Activated T-cell treated with anti-CD3 and anti-CD28 coated beads, Interleukin-2, amount 50 U/mL, for 72 hours (primary cell): ENCODE measurements at places on chromosomes 6 and 20.
A peak's percentile ranks its signal among the peaks of the same experiment; 100 is the strongest.

- DNase-seq = no peak
These were observed 7.2 kb upstream of the IL20RA start for GRCh38 chr6:137051790-137052472.

GRCh38 chr20:53981752-53982437, 88.5 kb downstream of the BCAS1 start:
- DNase-seq = peak; percentile 51

- DNase-seq = no peak
These were observed 187.5 kb upstream of the MARCKS start for GRCh38 chr6:113669606-113670005.

GRCh38 chr6:54935739-54936138, 89.2 kb downstream of the FAM83B start:
- DNase-seq = no peak

- no peak for DNase-seq
These were observed 359.3 kb downstream of the SYNE1 start for GRCh38 chr6:152277826-152278329.

DNA sequence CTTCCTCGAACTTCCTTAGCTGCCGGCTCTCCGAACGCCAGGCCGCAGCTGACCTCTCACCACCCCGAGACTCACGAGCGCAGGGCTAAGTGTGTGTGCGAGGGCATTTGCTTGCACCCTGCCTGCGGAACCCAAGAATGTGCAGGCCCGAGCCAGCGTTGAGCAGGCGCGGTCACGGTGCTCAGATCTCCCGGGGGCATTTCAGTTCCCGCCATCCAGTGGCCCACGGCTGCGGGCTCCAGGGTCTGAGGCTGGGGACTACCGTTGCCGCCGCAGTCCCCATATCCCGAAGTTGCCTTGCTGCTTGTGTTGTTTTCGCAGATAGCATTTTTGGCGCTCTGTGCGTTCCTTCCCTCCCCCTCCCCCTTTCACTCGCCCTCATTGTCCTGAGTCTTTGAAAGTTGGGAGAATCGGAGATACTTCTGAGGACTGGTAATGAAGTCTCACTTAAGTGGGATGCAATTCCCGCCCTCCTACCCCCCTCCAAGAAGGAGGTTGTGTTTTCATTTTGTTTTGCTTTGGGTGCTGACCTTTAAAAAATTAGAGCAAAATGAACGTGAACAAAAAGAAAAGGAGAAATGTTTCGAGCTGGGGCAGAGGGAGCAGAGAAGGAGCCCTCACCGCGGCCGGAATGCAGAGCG, 1.7 kb downstream of the NR2E1 start:
- no peak for DNase-seq

DNA sequence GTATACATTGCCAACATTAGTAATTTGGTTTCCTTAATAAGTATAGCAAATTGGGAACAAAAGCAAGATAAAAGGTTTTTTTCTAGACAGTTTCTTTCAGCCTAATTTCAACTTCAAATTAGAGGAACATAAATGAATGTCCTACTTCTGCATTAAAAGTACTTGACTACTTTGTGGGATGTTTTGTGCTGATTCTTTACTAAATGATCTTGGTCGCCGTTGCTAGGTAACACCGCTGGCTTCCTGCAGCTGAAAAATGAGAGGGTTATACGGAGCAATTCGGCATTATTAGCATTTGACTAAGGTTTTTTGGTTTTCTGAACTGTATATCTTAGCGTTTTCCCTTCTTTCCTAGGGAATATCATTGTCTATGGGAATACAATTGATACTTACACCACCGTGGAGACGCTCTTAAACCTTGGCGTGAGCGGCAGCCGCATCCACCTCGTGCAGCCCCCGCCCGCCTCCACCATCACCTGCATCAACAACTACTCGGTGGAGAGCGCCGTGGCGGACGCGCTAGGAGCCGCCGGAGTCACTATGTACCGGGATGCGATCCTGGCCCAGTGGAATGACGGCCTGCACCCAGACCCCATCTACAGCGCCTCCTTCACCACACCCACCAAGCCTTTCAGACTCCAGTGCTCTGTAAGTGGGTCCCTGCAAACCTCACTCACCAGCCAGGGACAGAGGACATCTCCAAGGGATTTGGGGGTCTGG, 90.9 kb upstream of the INSM1 start:
- DNase-seq = no peak

GRCh38 chr6:52515219-52515960, 61.5 kb downstream of the TRAM2 start:
- DNase-seq = no peak

- no peak for DNase-seq
These were observed 42.7 kb downstream of the TBPL1 start for GRCh38 chr6:133995758-133996157.

DNA sequence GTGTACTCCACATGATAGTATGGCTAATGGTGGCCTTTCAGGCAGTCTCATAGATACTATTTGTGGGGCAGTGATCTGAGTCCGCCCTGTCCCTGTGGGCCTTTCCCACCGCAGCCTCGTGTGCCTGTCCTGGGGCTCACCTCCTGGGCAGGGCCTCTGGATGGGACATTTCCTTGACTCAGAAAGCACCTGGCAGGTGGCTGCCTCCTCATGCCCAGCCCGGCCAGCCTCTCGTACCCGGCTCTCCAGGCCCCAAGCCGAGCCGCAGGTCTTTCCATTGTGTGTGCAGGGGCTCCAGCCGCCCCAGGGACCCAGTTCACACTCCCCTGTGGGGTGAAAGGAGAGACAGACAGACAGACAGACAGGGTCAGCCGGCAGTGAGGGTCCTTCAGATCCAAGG, 38.3 kb downstream of the RSPO4 start:
- no peak for DNase-seq

- no peak for DNase-seq
These were observed 471.5 kb downstream of the CD109 start for GRCh38 chr6:74167511-74167910.

- DNase-seq = no peak
These were observed 80.2 kb downstream of the FAM50B start for GRCh38 chr6:3929281-3929798.

DNA sequence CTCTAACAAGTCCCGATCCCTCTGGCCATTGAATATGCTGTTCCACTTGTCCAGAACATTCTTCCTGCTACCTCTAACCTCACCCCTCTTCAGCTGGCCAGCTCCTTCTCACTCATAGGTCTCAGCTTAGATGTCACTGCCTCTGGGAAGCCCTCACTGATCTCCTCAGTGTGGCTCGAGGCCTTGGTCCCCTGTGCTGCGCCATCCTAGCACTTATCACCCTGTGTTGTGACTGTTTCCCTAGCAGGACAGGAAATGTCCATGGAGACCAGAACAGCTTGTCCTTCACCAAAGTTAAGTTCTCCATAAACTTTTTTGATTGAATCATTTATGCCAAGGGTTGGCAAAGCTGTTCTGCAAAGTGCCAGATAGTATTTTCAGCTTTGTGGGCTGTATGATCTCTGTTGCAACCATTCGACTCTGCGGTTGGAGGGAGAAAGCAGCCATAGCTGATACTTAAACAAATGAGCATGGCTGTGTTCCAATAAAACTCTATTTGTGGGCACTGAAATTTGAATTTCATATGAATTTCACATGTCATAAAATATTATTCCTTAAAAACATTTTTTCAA, 6.5 kb upstream of the BNIP5 start:
- no peak for DNase-seq

DNA sequence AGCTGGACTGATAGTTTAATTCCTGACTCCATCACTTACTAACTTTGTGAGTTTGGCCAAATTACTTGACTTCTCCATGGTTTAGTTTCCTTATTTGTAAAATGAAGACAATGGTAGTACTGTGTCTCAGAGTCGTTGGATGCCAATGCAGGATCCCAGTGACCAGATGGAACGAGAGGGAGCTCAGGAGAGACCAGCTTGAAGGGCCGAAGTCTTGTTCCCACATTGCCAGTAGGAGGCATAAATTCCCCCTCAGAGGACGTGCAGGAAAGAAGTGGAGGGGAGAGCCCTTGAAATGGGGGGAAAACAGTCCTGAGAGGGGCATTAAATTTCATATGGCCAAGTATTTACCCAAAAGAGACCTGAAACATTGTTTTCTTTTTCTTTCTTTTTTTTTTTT, 2.1 kb upstream of the MUC22 start:
- no peak for DNase-seq

GRCh38 chr20:4916971-4917881, 84.1 kb downstream of the SLC23A2 start:
- DNase-seq = no peak

- no peak for DNase-seq
These were observed 63.0 kb downstream of the PTPN1 start for GRCh38 chr20:50572938-50573777.

- no peak for DNase-seq
These were observed 91.3 kb upstream of the THEMIS start for GRCh38 chr6:127992144-127992543.

- DNase-seq = no peak
These were observed 54.4 kb upstream of the SIRPG start for GRCh38 chr20:1711826-1712601.

- no peak for DNase-seq
These were observed 176.8 kb downstream of the TASP1 start for GRCh38 chr20:13461849-13462458.

DNA sequence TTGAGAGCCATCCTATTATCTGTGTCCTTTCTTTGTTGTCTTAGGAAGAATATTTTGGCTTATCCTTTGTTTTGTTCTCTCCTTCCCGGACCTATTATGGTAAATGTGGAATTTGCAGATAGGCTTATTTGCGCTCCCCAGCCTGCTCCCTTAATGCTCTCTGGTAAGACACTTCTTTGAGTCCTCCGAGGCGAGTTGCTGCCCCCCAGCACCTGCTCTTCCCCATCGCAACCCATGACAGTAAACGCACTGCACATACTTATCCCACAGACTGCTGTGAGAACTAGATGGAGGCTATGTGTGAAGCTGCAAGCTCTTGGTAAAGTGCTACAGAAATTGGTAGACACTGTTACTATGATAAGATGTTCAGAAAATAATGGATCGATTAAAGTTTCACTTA, 47.0 kb upstream of the ESR1 start:
- DNase-seq = no peak

GRCh38 chr6:134178161-134179044, 126.0 kb upstream of the SLC2A12 start:
- DNase-seq = peak; percentile 75

- DNase-seq = no peak
These were observed 56.0 kb downstream of the CEBPB start for GRCh38 chr20:50246367-50247195.

- no peak for DNase-seq
These were observed 269.6 kb downstream of the CLIC5 start for GRCh38 chr6:45746046-45746445.

DNA sequence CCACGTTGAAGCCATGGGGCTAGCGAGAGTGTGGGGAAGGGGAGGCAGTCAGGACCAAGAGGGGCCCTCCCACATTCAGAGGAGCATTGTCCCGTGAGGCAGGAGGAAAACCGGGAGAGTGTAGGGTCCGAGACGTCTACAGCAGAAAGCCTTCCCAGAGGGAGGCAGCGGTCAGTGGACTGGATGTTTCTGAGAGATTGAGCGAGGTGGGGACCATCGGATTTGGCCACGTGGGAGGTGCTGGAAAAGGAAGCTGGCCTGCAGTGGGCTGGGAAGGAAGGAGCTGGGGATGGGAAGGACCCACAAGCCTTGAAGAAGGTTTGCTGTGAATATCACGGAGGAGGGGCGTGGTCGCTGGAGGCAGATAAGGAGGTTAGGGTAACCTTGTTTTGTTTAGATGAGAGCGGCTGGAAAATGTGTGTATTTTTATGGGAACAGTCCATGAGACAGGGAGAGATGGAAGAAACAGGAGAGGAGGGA, 119.0 kb upstream of the RNF24 start:
- no peak for DNase-seq

- peak; percentile 68 for DNase-seq
These were observed 55.7 kb upstream of the PRND start for GRCh38 chr20:4666001-4666479.

DNA sequence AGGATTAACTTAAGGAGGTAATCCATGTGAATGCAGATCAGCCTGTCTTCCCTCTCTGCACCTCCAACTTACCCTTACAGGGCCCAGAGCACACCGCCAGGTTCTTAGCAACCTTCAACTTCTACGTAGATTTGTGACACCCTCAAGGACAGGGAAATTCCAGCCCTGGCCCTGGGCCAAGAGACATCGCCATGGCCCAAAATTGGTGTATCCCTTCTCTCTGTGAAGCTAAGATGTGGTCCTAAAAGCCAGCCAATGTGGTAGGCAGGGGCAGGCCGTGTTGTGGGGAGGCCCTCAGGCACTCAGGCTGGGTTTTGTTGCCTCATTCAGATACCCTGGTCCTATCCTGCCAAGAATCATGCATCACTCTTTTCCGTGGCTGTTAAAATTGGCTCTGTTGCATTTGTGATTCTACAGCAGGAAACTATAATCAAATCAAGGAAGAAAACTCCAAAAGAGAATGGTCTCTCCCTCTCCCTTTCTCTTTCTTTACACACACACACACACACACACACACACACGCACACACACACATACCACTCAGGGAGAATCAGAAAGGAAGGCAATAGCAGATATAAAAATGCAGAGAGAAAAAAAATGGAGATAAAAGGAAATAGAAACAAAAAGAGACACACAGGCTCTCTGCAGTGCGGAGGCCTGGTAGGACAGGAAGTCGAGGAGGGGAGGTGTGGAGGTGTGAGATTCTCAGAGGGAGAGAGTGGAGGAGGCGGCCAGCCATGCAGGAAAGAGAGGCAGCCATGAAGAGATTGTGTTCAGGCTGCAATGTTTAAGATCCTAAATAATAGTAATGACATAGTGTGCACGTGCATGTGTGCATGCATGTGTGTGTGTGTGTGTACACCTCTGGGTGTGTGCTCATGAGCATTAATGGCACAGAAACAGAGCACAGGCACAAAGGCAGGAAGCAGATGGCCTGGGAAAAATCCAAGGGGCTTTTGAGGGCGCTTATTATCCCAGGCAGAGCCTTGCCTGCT, 201.8 kb upstream of the LRFN2 start:
- peak; percentile 35 for DNase-seq

DNA sequence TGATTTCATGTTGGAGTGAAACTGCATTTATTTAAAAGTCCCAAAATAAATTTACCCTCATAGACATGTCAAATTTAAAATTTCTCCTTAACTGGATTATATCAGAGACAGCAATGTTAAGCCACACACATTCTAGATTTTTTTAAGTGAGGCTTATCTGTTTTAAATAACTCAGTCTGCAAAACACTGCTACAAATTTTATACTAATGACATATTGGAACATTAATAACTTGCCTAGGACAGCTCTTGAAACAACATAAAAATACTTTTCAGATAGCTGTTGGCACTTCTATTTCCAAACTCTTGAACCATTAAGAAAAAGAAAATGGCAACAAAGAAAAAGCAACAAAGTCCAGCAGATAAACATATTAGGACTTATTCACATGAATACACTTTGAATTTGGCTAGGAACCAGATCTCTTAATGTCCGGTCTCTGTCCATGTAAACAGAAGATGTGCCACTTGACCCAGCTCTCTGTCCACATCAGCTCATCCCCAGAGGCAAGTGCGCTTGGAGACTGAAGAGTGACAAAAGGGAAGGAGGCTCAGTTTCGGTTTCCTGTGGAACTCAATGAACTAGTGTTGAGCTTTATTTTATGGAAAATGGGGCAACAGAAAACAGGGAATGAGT, 219.3 kb upstream of the THBS2 start:
- DNase-seq = no peak
